ENCODE measurements at places on chromosomes 4 and X.

GRCh38 chrX:134634691-134635090 lies 23.6 kb downstream of the PLAC1 start:
- no peak for DNase-seq

- no peak for DNase-seq
These were observed 26.7 kb downstream of the PJA1 start for GRCh38 chrX:69138512-69138911.

GRCh38 chrX:103378990-103379389 lies 2.7 kb downstream of the BEX3 start:
- no peak for DNase-seq

- DNase-seq: peak; percentile 41
These were observed 94.2 kb downstream of the MAOA start for GRCh38 chrX:43750248-43750676.

- no peak for DNase-seq
These were observed 21.1 kb downstream of the RNF212 start for GRCh38 chr4:1092026-1092982.

- DNase-seq: peak; percentile 23
These were observed 13.3 kb upstream of the MID1 start for GRCh38 chrX:10633722-10634121.

DNA sequence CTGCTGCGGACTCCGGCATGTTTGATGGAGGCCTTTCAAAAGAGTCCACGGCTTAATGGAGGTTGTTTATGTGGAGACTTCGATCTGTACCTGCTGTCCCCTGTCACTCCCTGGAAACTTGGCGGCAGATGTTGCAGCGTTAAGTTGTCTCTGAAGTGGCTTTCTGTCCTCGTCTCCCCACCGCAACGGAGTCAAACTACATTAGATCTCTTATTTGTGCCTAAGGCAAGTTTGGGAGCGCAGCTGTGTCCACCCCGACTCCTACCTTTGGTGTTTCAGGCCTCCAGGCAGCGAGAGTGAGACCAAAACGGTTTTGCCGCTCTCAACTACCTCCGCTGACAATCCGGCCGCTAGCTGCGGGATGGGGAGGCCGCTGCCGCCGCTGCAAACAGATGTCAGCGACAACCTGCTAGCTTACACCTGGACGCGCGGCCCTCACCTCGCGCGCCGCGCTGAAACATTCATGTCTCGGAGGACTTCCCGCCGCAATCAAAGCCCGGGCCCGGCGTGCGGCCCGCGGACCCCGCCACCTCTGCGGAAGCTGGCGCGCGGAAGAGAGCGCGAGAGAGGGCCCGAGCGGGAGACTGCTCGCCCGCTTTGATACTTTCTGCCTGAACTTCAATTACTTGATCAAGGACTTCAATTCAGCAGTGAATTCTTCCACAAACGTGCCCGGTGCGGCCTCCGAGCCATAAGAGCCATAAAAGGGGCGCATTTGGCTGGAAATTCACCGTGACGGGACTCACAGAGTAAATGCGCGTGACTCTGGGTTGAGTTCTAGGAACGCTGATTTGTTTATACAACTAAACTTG lies 108.4 kb downstream of the ANTXR2 start:
- no peak for DNase-seq
